Naive thymus-derived CD4-positive, alpha-beta T cell (primary cell): ENCODE measurements at places on chromosomes 4 and X. TPM values are rescaled to one million over a fixed set of nuclear protein-coding genes. Genes with fewer than 3 reads are reported as not detected.

The PDCL2 gene
- polyA plus RNA-seq, result not detected

DNA sequence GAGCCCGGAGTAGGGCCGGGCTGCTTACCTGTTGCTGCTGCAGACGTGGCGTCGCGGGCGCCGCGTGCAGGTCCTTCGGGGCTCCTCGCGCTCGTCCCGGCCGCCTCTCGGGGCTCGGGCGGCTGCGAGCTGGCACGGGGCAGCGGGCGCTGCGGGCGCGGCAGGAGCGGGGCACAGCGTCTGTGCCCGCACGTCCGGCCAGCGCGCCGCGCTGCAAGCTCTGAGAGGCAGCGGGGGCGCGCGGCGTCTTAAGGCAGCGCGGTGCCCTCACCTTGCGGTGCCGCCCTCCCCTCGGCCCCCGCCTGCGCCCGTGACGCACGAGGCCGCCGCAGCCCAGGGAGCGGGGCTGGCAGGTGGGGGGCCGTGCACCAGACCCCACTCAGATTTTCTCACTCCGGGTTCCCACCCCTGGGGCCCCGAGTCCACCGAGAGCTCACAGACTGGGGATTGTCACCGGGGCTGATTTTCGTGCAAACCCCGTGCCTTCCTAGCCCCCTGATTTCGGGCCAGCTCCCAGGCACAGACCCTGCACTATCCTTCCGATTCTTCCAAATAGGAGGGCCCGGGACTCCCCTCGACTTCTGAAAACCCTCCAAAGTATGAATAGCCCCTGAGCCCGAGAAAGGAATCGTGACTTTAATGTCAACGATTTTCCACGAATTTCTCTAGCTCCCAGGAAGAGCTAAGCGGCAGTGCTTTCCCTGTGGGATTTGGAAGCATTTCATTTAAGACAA, at the start of gene GPR101:
TSS of gene GPR101 (minus strand) at position 222 of the 734 bp plus-strand sequence. CDS start 2,321 bp downstream, outside the sequence.
- DNase-seq, result peak; percentile 22
- peak within 1 kb of the TSS; percentile 64 for H3K4me3 ChIP-seq
- peaks cover 6% of the 10 kb centered on the region for H3K27me3 ChIP-seq
- H3K36me3 ChIP-seq, result no peaks in the 10 kb centered on the region
- no peak within 1 kb of the TSS for H3K27ac ChIP-seq

DNA sequence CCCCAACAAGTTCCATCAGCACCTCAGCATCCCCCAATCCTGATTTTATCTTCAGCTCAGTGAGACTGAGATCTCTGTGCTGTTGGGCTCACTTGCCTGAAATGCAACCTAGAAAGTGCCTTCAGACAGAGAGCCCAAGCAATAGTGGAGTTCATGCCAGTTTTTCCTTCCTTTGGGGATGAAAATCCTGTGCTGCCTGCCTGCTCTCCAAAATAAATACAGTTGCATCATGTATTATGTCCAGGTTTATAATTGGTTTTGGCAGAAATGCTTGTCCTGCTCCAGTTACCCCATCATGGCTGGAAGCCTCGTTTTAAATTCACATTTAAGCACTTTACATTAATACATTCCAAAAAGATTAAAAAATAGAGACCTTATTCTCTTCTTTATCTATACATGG, 1865.5 kb upstream of the TENM3 start:
- H3K27me3 ChIP-seq, result no peaks in the 10 kb centered on the region
- no peak overlapping the region for H3K4me3 ChIP-seq
- H3K36me3 ChIP-seq, result no peaks in the 10 kb centered on the region
- DNase-seq, result no peak

DNA sequence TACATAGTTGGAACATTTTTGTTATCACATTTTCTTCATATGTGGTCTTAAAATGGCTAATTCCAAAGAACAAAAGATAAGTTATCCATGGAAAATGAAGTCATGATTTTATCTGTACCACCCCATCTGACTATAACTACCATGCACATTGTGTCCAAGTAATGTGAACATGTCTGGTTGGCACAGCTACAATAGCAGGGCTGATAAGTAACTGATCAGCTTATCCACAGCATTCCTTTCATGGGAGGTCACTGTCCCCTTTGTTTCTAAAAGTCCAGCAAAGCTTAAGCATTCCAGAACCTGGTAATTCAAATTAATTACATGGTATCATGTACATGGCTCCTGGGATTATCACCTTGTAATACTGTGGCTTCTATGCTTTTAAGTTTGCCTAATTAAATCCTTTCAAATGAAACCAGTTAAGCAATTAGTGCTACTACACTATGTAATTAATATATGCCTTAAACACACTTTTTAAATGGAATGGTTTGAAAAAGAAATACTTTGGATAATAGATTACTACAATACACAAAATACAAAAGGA, 21.1 kb upstream of the SORBS2 start:
- no peak overlapping the region for H3K4me3 ChIP-seq
- no peaks in the 10 kb centered on the region for H3K36me3 ChIP-seq
- H3K27me3 ChIP-seq, result no peaks in the 10 kb centered on the region
- DNase-seq, result no peak
- H3K27ac ChIP-seq, result no peak overlapping the region

The PRSS12 gene
- polyA plus RNA-seq, result 0.07 TPM

DNA sequence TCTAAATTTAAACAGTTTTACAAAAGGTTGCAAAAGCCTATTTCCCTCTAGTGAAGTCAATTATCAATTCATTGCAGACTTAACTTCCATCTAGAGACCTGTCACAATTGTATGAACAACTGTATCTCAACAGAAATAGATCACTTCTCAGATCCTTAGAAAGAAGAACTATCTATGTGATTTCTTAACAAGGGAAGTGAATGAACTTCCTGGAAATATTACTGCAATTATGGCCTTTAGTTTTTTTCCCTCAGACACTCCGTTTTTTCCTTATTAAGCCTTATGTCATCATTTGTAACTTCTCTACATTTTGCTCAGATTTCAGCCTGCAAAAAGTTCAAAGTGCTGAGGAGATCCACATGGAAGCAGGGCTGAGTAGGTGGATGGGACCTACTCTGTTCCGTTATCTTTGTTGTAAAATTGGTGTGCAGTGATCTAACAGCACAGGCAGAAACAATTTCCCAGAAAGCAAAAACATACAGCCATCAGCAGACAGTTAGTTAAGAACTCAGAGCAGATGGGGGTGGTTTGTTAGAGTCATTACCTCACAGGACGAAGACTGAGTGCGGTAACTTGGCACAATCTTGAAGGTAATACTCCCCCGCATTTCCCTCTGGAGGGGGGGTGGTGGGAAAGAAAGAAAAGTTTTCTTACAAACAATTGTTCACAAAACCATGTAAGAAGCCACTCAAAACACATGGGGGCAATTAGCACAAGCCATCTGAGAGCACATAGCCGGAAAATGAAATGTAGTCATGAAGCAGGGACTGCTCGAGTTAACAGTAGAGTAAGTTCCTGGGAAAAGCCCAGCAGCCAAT, 112.3 kb downstream of the NYX start:
- no peak for DNase-seq
- H3K36me3 ChIP-seq, result no peaks in the 10 kb centered on the region
- no peak overlapping the region for H3K4me3 ChIP-seq
- no peaks in the 10 kb centered on the region for H3K4me1 ChIP-seq

DNA sequence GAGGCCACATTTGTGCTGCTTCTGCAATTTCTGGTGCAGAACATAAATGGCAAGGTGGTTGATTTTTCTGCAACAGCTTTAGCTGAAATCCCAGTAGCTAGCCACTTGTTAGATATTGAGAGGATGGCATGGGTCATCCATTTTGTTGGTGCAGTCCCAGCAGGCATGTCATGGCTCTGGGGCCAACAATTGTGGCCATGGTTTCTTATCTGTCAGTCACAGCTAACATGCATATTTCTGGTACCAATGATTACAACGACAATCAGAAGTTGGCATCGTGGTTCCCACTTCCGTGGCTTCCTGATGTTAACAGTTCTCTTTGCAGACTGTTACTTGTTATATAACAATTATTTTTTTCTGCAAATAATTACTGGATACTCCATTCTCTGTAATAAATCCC, 42.8 kb upstream of the PRKG2 start:
- H3K27me3 ChIP-seq, result no peaks in the 10 kb centered on the region
- no peaks in the 10 kb centered on the region for H3K36me3 ChIP-seq
- H3K4me3 ChIP-seq, result no peak overlapping the region
- H3K27ac ChIP-seq, result no peak overlapping the region
- no peaks in the 10 kb centered on the region for H3K4me1 ChIP-seq
